ENCODE measurements at places on chromosomes 6 and 20.
A peak's percentile ranks its signal among the peaks of the same experiment; 100 is the strongest.

DNA sequence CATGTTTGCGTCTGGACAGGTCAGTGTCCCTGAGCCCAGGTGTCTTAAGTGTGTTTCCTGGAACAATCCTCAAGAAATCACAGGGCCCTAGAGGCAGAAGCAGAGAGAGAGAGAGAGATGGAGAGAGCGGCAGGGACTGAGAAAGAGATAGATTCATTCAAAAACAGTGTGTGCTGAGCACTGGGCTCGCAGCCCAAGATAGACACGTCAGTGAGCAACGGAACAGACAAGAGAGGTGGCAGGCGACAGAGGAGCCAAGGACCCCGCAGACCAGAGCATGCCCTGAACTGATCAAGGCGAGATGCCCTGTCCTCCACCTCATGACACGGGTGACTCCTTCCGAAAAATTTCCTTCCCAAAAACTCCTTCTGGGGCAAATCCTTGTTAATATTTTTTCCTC is 362.0 kb upstream of the SULF2 start:
- no peak for DNase-seq

- DNase-seq: no peak
Measured at GRCh38 chr6:164048840-164049516, 634.5 kb downstream of the QKI start.

DNA sequence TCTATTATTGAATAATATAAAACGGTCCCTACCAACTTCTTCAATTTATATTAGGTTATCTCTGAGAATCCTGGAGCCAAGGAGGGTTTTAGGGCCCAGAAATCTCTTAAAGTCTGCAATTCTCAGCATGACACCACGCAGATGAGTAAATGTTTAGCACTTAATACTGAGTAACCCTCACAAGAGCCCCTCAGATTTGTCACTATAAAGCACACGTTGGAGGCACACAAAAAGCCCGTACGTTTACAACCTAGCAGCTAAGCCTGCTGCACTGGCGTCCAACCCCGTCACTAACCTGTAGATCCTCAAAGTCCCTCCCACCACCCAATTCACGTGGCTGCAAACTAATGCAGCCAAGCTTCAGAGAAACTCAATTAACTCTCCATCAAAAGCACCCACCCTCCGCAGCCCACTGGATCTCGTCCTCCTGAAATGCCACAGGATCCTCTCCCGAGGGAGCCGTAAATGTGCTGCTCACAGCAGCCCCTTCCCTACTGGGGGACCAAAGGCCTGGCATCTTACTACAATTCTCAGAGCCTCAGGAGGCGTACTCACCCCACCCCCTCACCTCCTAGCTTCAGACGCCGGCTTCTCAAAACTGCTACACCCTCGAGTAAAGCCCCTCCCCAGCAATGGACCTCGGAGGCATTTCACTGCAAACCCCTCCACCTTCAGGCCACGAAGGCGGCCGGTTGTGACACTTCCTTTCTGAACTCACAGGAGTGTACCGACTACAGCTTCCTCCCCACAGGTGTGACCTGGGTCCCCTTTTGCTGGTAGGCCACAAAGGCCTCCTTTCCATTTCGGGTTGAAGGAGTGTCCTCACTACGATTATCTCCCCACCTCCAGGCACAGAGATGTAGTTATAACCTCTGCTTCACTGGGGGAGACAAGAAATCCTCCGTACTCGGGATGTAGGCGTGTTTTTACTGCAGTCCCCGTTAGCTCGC is 909 bp downstream of the CPNE1 start:
- peak; percentile 65 for DNase-seq

GRCh38 chr6:104686550-104687175 is 173.1 kb downstream of the HACE1 start:
- DNase-seq: no peak

DNA sequence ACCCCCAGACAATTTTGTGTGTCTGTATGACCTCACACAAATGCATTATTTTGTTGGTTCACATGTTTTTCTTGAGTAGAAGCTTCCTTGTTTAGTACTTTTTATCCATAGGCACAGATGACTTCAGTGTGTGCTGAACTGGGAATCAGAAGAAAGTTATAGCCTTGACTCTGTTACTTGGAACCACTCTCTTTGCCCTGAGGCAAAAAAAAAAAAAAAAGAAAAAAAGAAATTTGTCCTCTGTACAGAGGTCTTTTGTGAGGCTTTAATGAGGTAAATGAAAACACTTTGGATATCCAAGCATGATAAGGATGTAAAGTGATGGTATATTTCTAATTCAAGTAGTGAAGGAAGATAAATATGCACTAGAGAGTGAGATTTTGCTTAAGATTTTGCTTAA is 51.9 kb downstream of the TRMT11 start:
- no peak for DNase-seq

DNA sequence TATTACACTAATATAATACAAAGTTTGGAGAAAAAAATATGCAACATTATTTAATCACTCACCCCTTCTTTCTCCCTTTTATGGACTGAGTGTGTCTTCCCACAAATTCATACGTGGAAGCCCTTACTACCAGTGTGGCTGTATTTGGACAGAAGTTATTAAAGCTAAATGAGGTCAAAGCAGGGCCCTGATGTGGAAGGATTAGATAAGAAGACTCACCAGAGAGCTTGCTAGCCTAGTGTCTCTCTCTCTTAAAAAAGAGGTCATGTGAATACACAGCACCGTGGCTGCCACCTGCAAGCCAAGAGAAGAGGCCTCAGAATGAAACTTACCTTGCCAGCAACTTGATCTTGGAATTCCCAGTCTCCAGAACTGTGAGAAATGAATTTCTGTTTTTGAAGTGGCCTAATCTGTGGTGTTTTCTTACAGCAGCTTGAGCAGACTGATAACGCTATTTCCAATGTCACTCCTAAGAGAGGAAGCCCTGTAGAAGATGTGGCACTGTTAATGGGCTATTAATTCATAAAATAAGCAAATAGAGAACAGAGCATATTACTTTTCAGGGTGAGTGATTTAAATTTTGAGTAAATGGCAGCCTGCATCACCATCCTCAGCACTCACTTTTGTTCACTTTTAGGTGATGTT is 233.4 kb downstream of the TBC1D7 start:
- DNase-seq: no peak

DNA sequence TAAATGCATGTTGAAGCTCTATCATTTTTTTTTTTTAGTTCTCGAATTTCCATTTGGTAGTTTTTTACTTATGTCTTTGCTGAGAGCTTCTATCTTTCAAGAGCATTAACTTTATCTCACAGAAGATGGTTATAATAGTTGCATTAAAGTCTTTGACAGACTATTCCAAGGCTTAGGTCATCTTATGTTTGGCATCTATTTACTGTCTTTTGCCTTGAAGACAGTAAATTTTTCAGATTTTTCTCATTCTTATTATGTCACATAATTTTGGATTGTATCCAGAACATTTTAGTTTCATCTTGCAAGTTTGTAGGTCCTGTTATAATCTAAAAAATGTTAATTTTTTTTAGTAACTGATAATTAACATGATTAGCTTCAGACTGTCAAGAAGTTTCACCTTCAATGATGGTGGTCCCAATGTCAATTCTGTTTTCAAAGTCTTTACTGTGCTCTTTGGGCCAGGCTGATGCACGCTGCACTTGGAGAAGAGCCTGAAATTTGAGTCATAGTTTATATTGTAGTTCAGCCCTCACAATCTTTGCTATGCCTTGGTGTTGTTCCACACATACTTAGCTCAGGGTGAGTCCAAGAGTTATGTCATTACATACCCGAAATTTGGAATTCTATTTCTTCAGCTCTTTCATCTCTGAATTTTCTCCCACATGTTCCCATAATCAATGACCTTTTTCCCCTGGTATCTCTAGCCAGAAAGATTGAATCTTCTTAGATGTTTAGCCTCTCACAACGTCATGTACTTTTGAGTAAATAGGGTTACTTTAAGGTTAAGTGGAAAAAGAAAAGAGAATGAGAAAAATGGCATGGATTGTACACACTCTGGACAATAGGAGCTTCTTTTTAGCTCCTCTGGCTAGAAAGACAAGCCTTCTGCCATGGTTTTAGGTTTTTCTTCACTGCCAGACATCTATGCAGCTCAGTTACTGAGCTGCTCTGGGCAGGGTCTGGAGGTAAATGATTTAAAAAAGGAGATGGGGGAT is 110.3 kb upstream of the BTBD3 start:
- DNase-seq: no peak

All from activated CD4-positive, alpha-beta T cell treated with anti-CD3 and anti-CD28 coated beads, Interleukin-2, amount 50 U/mL, for 48 hours (primary cell).